A549 (cell line): ENCODE measurements at places on chromosomes 3 and 15. TPM values are rescaled to one million over a fixed set of nuclear protein-coding genes. Genes with fewer than 3 reads are reported as not detected.
A peak's percentile ranks its signal among the peaks of the same experiment; 100 is the strongest.

GRCh38 chr15:100918034-100918689 lies 995 bp upstream of the LRRK1 start:
- DNase-seq, result peak; percentile 92

DNA sequence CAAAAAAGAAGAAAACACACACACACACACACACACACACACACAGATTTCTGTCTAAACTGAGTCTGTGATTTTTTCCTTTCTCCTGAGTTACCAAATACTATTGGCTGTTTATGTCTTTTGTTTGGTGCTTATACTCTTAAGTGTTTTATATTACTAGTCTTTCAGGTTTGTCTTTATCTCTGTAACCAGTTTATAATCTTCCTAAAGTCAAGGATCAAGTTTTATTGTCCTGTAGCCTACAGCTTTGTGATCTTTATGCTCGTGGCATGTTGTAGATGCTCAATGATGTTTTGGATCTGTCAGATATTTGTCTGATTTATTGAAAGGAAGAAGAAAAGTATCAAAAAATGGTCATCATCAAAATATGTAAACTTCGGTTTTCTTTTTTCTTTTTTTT lies 4.6 kb downstream of the MAP2K5 start:
- DNase-seq, result no peak

- DNase-seq, result no peak
Observed at GRCh38 chr3:138284957-138285477, 44.6 kb downstream of the NME9 start.

GRCh38 chr15:58147171-58147611 lies 9.0 kb downstream of the AQP9 start:
- DNase-seq, result no peak

GRCh38 chr3:23185861-23186260 lies 17.3 kb upstream of the UBE2E2 start:
- no peak for DNase-seq

The SLCO2A1 gene
- polyA plus RNA-seq, result not detected in 3 replicates

The PIF1 gene
- 24.9 to 25.4 TPM (median 25.3 TPM) in 3 replicates for polyA plus RNA-seq
